IMR-90 (cell line): ENCODE measurements at places on chromosomes 7 and 10. TPM values are rescaled to one million over a fixed set of nuclear protein-coding genes. Genes with fewer than 3 reads are reported as not detected.

Gene SFTPA1
- polyA plus RNA-seq: not detected in 2 replicates

DNA sequence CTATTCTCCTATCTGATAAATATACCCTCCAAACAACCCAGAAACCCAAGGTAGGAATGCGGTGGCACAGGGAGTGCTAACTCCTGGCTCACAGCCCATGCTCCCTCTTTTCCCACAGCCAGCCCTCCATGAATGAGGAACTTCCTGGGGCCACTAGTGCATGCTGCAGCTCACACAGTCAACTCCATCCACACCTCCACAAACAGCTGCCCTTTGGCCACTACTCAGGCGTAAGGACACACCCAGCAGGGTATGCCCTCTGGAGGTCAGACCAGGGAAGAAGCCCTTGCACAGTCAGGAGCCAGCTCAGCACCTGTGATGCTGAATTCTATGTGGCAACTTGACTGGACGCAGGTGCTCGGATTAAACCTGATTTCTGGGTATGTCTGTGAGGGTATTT, 85.2 kb upstream of the PIK3CG start:
- DNase-seq: no peak

Gene FAM25G
- not detected in 2 replicates for polyA plus RNA-seq

GRCh38 chr10:49611816-49612512, 1.9 kb downstream of the SLC18A3 start:
- DNase-seq: no peak

DNA sequence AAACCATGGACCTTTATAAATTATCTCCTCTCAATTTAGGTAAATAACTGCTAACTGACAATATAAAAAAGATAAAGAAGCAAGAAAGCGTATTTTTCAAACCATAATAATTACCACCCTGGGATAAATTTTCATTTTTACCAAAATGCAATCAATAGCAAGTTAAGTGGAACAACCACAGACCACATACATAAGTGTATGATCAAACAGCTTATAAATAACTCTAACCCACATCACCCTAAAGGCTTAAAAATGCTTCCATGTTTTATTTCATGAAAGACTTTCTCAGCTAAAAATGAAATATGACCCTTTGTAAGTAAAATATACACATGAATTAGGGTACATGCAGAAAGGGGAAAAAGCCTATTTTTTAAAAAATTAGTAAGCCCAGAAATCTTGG, 156.5 kb downstream of the SGMS1 start:
- no peak for DNase-seq

- DNase-seq: no peak
These were observed 48.4 kb upstream of the BET1 start for GRCh38 chr7:94052398-94053180.

GRCh38 chr7:48518092-48518491, 346.8 kb downstream of the ABCA13 start:
- no peak for DNase-seq

DNA sequence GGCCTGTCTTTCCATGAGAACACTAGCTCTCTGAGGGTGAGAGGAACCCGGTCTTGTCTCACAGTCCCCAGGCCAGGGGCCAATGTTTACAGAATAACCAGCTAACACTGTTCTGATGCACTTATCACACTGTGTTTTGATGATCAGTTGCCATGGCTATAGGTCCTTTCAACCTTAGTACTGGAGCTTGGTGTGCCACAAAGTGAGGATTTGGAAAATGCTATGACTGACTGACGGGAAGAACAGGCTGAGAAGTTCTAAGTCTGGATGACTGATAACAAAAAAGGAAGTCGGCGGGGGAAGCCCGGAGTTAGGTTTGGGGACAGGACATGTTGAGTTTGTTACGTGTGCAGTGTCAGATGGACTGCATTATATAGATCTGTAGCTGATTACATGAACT, 141.8 kb downstream of the CTTNBP2 start:
- peak; percentile 22 for DNase-seq

Gene MMP21
- not detected in 2 replicates for polyA plus RNA-seq

DNA sequence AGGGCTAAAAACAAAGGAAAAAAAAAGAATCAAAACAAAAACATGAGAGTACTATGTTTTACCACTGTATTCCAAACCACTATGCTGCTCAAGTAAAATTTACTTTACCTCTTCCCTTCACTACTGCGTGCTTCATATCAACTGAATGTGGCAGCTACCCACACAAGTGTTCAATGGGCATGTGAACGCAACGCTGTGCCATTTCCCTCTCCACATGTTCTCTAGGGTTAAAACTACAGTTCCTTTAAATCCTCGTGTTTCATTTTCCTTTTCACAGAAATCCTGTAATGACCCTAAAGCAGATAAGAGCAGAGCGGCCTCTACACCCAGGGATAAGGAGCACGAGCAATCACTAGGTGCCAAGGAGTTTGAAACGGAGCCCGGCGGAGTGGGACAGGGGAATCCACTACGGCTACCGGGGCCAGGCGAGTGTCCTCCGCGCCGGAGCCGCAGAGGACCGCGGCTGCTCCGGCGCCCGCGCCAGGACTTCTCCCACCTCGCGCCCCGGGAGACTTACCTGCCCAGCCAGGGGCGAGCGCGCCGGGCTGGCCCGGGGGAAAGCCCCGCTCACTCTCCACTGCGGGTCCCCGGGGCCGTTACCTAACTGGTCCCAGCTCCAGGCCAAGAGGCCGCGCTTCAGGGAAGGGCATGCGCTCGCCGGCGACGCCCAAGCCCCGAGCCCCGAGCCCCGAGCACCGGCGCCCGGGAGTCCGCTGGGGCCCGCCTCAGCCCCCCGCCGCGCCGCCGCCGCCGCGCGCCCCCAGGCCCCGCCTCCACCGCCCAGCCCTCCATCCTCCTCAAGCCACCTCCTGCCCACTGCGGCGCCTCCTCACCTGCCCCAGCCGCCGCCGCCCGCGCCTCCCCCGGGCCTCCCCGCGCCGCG, 711 bp downstream of the NAMPT start:
- peak; percentile 37 for DNase-seq

Gene DPYSL4
- polyA plus RNA-seq: 30.5 and 33.7 TPM in 2 replicates

- DNase-seq: peak; percentile 15
These were observed 292.9 kb upstream of the PITRM1 start for GRCh38 chr10:3465406-3465891.

- no peak for DNase-seq
These were observed 19.4 kb downstream of the CYP2C8 start for GRCh38 chr10:95049919-95050318.

DNA sequence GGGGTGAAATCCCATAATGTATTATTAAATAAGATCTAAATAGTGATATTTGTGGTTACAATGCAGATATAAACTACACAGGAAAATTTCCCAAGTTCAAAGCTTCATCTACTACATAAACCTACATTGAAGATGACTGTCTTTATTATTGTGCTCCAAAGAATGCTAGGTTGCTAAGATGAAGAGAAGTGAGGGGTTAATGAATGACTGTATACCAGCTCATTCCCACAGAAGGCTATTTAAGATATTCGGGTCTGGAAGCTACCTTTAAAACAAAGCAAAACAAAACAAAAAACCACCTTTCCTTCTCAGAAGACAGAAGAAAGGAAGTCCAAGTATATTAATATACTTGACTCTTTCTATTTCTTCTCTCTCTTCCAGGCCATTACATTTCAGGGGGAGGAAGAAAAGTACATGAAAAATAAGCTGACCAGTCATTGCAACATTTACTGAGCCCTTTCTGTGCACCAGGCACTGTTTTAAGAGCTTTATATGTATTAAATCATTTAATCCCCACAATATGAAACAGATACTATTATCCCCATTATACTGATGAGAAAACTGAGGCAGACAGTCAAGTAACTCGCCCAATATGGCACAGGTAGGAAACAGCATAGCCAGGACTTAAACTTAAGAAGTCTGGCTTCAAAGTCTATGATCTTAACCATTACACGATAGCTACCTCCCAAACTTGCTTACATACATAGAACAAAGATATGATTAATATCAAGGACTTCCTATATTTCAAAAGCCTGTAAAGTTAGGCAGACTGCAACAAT, 48.1 kb downstream of the TNPO3 start:
- DNase-seq: peak; percentile 37

Gene CAV2
- 217 and 265 TPM in 2 replicates for polyA plus RNA-seq

Gene LRRTM3
- polyA plus RNA-seq: not detected in 2 replicates

Gene RPA3
- 20.0 and 21.1 TPM in 2 replicates for polyA plus RNA-seq

GRCh38 chr7:117227091-117227490, 95.8 kb downstream of the WNT2 start:
- DNase-seq: peak; percentile 31

DNA sequence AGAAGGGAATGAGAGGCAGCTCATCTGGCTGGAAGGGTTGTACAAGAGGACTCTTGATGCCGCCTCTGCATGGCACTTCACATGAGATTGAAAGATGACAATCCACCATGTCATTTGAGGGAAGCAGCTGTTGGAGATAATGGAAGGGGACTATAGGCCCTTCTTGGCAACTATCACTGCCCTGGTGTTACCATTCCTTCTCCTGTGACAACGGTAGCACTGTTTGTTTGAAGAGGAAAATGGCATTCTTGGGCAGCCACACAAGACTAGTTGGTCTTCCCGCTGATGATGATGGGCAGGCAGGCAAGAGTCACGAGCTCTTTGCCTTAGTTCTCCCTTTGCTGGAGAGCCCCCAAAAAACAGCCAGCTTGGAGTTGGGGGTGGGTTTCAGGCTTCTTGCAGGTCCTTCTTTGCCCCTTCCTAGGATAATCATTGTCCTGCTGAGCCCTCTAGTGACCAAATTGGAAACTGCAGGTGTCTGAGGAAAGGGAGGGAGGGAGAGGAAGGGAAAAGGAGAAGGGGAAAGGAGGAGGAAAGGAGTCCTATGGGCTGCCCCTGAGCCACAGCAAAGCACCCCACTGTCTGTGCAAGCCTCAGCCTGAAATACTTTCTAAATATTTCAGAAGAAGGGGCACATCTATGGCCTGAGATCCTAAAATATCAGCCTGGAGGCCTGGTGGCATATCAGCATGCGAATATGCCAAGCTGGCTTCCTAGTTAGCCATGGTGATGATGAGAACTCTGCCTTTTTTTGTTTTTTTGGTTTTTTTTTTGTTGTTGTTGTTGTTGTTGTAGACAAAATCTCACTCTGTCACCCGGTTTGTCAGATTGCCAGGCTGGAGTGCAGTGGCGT, 165.6 kb upstream of the KMT2E start:
- DNase-seq: peak; percentile 34

Gene LRGUK
- 0.07 and 0.24 TPM in 2 replicates for polyA plus RNA-seq

- no peak for DNase-seq
These were observed 826 bp downstream of the GIMAP7 start for GRCh38 chr7:150515248-150516147.

GRCh38 chr10:66836057-66836456, 89.8 kb upstream of the LRRTM3 start:
- peak; percentile 81 for DNase-seq

Gene CD36
- 0.19 and 0.52 TPM in 2 replicates for polyA plus RNA-seq

Gene TNS3
- polyA plus RNA-seq: 75.6 and 79.2 TPM in 2 replicates

Gene C7orf57
- not detected in 2 replicates for polyA plus RNA-seq

GRCh38 chr7:16563281-16564022, 36.8 kb downstream of the LRRC72 start:
- DNase-seq: peak; percentile 0

DNA sequence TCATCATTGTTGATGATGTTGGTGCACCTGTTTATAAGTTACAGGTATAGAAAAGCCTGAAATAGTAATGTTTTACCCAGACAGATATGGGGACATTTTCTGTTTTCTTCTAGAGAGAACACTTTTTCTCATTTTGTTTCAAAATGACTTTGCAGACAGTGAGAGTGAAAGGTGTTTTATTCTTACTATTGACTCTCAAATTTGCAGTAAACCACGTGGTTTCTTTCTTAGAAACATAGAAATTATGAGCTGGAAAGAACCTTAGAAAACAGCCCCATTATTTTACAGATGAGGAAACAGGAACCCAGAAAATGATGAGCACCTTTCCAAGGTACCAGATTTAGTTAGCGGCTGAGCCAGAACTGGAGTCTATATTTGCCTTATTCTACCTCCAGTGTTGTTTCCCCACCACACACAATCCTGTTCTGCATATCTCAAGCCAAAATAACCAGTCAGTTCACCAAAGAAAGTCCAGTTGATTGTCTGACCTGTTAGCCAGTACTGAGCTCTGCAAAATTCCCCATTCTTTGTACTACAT, 138.9 kb upstream of the AHR start:
- DNase-seq: no peak

- DNase-seq: peak; percentile 21
These were observed 28.1 kb upstream of the SGMS1 start for GRCh38 chr10:50651808-50652207.

Gene AKR1C4
- polyA plus RNA-seq: not detected in 2 replicates

DNA sequence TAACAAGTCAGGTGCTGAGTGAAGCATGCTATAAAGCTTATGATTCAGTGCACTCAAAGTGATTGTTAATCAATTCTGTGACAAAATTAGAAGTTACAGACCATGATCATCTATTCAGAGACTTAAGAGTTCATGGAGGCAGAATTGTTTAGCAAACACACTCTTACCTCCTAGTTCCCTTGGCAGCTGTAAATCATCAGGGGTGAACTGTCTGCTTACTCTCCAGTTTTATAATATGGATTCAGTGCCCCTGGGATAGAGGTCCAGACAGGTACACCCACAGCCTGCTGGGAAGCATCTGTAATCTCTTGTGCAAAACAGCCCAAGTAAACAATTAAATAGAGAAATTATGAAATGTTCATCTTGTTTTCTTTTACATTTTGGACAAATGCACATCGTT, 835.0 kb upstream of the COBL start:
- no peak for DNase-seq

Gene GIMAP8
- not detected in 2 replicates for polyA plus RNA-seq
